IPS-NIHi11 (cell line): ENCODE measurements at places on chromosomes 7 and 10.

GRCh38 chr10:96478355-96478754 is 35.4 kb downstream of the TLL2 start:
- no peak for DNase-seq

GRCh38 chr10:132066812-132067211 is 1.1 kb downstream of the JAKMIP3 start:
- DNase-seq: no peak

GRCh38 chr10:94493463-94493862 is 52.1 kb upstream of the HELLS start:
- no peak for DNase-seq

DNA sequence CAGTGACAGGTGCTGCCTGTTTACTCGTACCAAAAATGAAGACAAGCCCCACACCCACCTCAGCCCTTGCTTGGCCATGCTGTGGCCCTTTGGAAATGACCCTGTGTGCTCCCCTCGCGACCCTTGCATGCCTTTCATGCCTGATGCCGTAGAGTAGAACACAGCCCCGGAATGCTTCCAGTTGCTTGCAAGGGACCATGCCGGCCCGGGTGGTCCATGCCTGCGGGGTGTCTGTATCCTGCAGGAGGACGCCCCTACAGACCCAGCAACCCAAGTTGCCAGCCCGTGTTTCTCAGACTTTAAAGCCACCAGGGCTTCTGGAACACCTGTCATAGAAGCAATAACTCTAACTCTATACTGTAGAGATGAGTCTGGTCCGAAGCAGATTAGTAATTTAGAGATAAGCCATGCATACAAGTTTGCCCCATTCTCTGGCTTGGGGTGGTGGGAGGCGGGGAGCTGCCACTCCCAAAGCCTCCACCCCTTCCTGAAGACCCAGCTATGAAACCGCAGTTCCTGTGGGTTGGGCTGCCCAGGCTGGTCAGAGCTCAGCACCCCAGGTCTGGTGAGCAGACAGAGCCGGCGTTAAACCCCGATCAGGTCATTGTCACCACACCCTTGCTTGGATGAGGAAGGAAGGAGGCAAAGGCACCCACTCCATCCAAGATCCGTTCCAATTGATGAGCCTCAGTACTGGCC is 143.5 kb downstream of the ADCY1 start:
- DNase-seq: no peak

DNA sequence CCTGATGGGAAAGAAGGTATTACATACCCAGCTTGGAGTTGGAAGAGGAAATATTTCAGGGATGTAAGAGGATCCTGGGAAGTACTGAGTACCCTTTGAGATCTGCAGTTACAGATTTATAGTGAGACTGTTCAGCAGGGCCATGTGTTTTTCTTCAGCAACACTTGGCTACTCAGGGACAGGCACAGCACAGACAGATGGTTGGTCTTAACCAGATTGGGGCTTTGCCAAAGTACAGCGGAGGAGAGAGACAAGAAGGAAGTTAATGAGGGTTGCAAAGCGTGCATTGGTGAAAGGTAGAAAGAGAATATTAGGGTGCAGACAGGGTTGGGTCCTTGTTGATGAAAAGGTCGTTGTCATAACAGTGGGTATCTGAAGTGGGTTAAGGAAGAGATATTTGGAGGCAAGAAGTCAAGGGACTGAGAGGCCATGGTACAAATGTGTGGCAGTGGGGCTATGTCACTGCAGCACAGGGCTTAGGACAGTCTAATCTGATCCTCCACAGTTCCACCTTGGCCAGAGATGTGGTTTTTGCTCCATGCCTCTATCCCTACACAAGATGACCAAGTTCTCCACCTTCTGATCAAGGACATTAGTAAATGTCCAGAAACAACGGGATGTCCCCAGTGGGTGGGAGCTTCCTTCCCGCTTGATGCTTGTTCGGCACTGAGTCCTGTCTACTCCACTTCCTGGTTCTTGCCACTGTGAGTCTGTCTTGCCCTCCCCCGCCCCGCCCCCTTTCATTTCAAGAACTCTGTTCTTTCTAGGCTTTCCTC is 18.9 kb upstream of the DNAJC1 start:
- no peak for DNase-seq
